Right hindlimb (tissue), 1 donor: ENCODE measurements at places on chromosomes 12 and 14.

DNA sequence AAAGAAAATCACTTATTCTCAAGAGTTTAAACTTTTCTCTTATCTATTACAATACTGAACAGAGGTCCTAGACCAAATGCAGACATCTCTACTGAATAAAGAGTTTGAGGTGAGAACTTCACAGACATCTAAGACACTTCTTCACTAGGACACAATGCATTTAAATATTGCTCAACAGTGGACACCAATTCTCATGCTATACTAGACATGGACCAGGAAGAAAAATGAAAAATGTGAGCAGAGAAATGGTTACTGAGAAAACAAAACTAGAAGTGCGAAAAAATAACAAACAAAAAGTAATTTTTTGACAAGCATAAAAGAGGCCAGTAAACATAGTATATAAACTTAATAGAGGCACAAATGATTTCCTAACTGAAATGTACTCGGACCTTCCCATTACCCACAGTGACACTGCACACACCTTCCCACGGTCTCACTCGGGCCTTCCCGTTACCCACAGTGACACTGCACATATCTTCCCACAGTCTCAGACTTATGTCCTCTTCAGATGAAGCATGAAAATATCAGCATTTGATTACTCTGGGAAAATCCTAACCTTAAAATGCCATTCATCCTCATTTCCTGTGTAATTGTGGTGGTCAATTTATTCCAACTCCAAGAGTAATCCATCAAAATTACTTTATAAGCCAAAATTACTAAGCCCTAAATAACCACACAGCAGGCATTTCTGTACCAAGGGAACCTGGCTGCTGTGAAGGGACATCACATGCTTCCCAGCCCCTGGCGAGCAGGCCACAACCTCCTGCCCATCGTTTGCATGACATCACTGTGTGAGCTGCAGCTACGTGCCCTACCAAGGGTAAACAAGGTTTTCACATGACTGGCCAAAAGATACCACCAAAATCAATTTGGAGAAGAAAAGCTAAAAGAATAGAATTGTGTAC is 6.4 kb downstream of the SLC15A4 start:
- DNase-seq, result no peak

GRCh38 chr14:77967110-77967509 is 167.2 kb downstream of the ADCK1 start:
- DNase-seq, result no peak

DNA sequence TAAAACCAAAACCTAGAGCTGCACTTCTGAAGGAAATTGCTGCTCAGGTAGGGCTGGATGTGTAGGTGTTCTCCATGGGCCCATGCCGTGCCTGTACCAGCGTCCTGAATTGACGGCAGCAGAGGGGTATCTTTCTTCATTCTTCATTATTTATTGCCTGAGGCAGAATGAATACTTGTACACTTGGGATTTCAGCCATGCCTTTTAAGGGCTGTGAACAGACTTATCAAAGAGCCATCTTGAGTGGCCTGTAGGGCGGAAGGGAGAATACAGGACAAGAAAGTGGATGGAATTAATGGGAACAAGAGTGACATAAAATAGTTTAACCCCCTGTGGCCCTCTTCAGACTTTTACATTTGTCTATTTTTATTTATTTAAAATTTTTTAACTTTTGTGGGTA is 61.4 kb downstream of the RASSF3 start:
- no peak for DNase-seq

DNA sequence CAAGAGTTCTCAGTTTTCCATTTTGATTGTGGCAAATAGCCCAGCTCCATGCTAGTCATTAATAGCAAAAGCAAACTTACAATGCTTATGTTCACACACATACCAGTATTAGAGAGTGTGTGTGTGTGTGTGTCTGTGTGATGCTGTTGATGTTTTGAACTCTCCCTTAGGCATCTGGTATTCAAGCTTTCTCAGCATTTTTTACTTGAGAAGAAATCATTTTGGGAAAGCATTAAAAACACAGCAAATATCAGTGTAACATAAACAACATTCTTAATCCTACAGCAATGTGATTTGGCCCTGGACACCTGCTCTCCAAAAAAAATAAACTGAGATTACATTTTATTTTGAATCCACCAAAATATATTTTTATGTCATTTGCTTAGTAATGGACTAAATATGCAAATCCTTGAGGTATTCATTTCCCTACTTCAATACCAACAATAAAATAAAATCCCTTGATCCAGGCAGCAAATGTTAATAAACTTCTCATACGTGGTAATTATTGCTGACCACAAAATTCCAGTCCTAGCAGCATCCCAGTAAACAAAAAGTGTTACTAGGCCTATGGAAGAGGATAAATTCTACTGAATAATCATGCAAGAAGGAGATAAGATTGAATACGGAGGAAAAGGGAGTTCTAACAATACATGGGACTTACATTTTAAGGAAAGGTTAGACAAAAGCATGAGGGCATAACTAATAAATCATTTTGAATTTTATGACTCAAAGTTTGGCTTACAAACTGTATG is 249.5 kb upstream of the CLEC14A start:
- no peak for DNase-seq

DNA sequence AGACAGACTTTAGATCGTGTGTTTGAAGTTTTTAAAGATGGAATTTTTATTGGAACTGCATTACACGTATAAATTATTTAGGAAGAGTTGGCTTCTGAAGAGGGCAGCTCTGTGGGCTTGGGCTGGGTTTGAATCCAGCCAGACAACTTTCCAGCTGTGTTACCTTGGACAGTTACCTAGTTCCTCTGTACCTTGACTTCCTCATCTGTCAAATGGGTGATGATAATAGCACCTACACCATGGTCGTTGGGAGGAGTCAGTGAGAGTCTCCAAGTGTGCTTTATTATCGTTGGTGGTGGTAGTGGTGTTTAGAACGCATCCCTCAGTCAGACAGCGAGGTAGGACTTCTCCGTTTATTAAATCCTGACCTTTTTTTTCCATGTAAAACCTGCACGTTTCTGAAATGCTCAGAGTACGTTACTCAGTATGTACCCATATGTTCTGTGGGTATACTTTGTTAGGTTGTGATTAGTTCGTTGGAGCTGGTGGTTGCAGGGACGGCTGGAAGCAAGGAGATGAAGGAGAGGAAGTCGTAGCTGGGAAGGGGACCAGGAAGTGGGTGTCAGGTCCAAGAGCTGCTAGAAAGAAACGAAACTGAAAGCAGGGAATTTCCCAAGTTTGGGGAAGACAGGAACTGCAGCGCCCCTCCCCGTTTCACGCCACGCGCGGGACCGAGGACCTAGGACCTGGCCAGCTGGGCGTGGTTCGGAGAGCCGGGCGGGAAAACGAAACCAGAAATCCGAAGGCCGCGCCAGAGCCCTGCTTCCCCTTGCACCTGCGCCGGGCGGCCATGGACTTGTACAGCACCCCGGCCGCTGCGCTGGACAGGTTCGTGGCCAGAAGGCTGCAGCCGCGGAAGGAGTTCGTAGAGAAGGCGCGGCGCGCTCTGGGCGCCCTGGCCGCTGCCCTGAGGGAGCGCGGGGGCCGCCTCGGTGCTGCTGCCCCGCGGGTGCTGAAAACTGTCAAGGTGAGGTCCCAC is at the start of gene OAS3:
TSS of gene OAS3 (plus strand) at position 734 of the 979 bp plus-strand sequence. CDS start at position 791, 57 bp downstream.
- DNase-seq, result peak; percentile 91

- DNase-seq, result peak; percentile 72
Observed at GRCh38 chr12:22248121-22248520, 86.4 kb downstream of the ST8SIA1 start.

DNA sequence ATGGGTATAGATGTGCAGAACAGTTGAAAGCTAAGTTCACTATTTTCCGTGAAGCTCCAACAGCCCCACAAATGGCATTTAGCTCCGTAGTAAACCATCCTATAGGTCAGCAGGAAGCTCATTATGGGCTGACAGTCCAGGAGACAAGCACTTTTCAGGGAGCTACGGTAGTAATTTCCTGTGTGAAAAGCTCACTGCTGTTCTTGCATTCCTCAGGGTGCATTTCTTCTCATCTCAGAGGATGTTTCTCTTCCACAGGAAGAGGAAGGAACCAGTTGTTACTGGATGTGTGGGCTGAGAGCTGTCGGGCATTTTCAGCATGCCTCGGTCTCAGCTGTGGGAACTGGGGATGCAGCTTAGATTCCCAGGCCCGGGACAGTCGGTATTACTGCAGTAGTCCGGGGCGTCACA is 72.8 kb downstream of the GALNT4 start:
- peak; percentile 60 for DNase-seq

DNA sequence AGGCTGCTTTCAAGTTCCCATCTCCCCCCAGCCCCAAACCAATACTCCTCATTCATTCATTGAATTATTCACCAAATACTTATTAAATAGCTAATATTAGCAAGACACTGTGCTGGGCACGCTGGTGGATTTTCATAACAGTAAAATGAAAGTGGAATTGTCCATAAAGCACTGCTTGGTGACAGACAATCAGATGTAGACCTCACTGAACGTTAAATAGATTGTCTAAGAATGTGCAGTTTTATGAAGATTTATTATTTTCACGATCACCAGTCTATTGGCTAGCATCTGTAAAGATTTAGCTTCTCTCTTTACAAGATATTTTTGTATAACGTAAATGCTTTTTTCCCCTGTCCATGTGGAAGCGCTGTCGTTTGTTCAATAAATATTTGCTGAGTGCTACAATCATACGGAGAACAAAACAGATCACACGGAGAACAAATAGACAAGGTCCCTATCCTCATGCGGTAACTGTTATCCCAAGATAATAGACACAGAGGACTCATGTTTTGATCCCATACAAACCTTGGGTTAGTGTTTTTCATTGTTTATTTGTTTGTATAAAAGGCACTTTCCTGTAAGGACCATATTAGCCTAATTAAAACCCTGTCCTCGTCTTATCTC is 397.6 kb downstream of the BCAT1 start:
- DNase-seq, result no peak

GRCh38 chr12:109512608-109513007 is 35.2 kb downstream of the UBE3B start:
- no peak for DNase-seq

DNA sequence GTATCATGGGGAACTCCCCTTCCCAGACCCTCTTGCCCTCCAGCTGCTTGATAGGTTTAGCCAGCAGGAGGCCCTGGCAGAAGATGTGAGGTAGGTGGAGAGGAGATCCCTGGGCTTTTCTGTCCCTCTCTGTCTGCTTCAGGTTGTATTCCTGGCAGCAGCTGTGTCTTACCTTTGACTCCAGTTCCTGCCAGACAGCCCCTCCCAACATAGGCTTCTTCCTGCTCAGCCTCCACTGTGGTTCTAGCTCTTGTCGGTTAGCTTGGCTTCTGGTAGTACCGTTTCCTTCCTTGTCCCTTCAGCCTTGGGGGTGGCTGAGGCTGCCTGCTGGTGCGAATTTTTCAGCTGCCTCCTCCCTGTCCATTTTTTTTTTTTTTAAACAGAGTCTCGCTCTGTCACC is 215.7 kb upstream of the CRY1 start:
- no peak for DNase-seq

GRCh38 chr12:27424631-27425230 is 21.8 kb upstream of the SMCO2 start:
- DNase-seq, result no peak

GRCh38 chr14:81423504-81423903 is 23.4 kb upstream of the STON2 start:
- DNase-seq, result peak; percentile 63

GRCh38 chr12:103745962-103746361 is 95.1 kb downstream of the NT5DC3 start:
- no peak for DNase-seq

- no peak for DNase-seq
Observed at GRCh38 chr12:64583771-64584421, 26.4 kb upstream of the RASSF3 start.

DNA sequence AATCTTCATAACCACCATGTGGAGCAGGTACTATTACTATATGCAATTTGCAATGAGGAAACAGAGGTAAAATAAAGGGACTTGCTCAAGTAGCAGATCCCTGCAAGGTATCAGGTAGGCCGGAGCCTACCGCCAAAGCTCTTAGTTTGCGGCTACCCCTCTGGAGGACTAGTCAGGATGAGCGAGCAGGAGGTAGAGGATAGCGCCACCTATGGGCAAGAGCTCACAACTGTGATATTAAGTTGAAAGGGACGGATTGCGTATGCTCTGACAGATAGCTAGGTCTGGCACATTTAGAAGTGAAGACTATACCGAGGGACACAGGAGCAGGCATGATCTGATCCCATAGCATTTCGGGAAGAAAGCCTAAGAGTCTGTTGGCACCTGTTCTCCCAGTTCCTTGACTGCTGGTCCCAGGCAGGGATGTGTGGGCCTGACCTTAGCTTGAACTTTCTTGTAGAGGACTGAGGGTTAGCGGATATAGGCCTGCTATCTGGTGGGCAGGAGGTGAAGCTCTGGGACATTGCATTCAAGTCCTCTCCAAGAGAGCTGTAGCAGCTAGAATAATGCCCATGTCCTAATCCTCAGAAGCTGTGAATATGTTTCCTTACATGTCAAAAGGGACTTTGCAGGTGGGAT is 48.0 kb downstream of the SLC17A8 start:
- peak; percentile 26 for DNase-seq

DNA sequence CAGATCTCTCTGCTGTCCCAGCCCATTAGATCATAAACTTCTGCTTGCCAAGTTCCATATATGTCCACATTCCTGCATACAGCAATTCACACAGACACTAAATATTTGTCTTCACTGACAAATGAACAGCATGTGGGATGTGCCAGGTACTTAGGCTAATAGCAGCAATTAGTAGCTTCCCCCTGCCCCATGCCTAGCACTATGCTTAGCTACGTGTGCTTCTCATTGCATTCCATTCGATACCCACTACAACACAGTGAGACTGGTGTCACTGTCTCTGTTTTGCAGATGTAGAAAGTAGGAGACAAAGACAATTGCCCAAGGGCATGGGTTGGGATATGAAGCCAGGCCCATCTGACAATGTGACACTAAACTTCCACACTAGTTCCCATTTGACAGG is 308.4 kb downstream of the BCL11B start:
- no peak for DNase-seq

DNA sequence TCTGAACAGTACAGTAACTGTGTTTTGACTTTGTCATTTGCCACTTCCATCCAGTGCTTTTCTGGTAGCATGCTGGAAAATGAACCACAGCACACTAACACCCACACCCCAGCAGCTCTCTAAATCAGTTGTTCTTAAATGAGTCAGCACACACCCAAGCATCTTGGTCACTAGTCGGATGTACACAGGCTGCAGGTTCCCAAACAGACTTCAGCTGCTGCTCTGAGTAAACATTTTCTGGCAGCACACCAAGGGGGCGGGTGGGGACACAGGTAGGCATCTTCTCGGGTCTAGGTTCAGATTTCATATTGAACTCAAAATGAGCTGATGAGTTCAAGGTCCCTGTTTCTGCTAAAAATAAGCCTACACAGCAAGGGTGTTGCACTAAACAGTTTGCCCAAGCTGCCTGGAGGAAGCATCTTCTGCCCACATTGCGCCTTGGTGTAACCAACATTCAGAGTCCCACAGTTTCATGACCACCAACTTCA is 39.8 kb downstream of the IFNG start:
- no peak for DNase-seq

DNA sequence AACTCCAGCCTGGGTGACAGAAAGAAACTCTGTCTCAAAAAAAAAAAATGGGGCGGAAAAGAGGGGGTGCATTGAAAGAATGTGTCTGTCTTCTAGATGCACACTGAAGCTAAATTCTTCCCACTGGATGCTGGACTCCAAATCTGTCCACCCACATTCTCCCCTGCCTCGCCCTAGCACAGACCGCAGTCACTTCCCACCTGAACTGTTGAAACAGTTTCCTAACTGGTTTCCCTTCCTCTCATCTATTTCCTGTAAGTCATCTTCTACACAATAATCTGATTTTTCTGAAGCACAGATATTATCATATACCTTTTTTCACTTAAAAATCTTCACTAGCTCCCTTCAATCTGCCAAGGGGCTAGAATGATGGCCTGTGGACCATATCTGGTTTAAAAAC is 1.5 kb upstream of the HCAR1 start:
- DNase-seq, result no peak

GRCh38 chr12:56878010-56878339 is 56.2 kb downstream of the SDR9C7 start:
- DNase-seq, result no peak
